ENCODE measurements at places on chromosomes 6 and 20. TPM values are rescaled to one million over a fixed set of nuclear protein-coding genes. Genes with fewer than 3 reads are reported as not detected.

EYS gene
- 0.28 TPM for total RNA-seq

BTN1A1 gene
- total RNA-seq, result not detected

ISM1 gene
- under 0.01 TPM for total RNA-seq

CASS4 gene
- total RNA-seq, result 0.09 TPM

TAF4 gene
- 2.4 TPM for total RNA-seq

DDAH2 gene
- 74.1 TPM for total RNA-seq
